ENCODE measurements at places on chromosomes 1 and 21.

GRCh38 chr1:213162338-213162737 is 111.3 kb downstream of the RPS6KC1 start:
- no peak for DNase-seq

- DNase-seq, result no peak
Measured at GRCh38 chr1:236113324-236114032, 28.9 kb upstream of the GPR137B start.

- no peak for DNase-seq
Measured at GRCh38 chr1:89198081-89198480, 661 bp downstream of the GBP4 start.

GRCh38 chr1:114033961-114034360 is 54.7 kb downstream of the OLFML3 start:
- no peak for DNase-seq

- DNase-seq, result no peak
Measured at GRCh38 chr1:155645648-155646047, 35.6 kb downstream of the MSTO1 start.

- no peak for DNase-seq
Measured at GRCh38 chr1:236837897-236838296, 42.8 kb downstream of the MTR start.

GRCh38 chr21:46661642-46662366 is 26.3 kb downstream of the PRMT2 start:
- DNase-seq, result no peak

DNA sequence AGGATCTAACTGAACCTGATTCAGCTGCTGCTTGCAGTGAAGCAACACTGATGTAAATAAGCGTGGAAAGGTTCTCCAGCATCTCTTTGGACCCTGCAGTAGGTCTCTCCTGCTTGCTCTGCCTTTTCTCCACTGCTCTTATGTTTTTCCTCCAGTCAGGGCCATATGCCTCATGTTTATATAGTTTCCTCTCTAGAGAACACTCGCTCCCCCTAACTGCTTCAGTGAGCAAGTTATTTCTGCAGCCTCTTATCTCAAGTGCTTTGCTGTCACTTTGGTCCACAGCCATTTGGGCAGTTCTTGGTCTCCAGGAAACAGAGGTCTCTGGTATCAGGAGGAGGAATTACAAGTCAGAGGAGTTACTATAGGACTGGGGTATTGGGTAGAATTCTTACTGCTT is 5.3 kb downstream of the PRUNE1 start:
- DNase-seq, result peak; percentile 67

DNA sequence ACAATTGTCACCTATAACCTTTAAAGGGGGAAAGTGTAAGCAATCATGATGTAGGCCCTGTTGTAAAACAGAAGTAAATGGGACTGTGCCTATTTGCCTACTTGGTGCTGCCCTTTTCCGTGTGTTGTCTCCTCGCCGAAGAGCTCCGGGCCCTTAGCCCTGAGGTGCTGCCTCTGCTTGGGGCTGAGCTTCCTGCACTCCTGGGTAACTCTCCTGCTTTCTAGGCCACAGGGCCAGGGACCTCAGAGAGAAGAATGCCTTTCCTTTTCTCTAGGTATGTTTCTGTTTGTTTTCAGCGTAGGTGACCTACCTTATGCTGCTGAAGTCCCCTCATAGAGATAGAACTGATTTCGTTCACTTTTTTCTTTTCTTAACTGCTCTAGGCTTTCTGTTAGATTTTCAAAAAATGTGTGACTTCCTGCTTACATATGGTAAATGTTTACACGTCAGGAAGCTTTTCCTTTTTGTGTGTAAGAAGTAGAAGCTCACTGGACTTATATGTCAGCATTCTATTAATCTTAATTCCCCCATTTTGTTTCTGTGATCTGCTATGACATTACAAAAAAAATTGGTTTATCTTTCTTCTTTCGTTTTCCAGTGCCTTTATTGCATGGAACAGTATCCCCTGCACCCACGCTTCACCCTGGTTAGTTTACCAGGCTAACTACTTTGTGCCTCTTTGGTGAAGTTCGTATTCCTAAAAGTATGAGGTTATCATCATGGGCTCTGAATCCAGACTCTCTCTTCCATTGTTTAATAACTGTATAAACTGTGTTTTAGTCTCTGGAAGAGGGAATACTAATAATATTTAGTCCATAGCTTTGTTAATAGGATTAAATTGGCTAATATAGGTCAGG is 61.7 kb downstream of the ITSN1 start:
- DNase-seq, result no peak
